ENCODE measurements at places on chromosomes 2 and 18.

- H3K27ac ChIP-seq, result no peak overlapping the region
- peaks cover 39% of the 10 kb centered on the region for H3K36me3 ChIP-seq
- no peaks in the 10 kb centered on the region for H3K27me3 ChIP-seq
- no peak overlapping the region for H3K4me3 ChIP-seq
Observed at GRCh38 chr2:231717281-231718171, 9.2 kb downstream of the PTMA start.

GRCh38 chr2:77017355-77017745 lies 504.8 kb downstream of the LRRTM4 start:
- no peak for DNase-seq
- H3K4me3 ChIP-seq, result no peak overlapping the region
- H3K27ac ChIP-seq, result no peak overlapping the region

DNA sequence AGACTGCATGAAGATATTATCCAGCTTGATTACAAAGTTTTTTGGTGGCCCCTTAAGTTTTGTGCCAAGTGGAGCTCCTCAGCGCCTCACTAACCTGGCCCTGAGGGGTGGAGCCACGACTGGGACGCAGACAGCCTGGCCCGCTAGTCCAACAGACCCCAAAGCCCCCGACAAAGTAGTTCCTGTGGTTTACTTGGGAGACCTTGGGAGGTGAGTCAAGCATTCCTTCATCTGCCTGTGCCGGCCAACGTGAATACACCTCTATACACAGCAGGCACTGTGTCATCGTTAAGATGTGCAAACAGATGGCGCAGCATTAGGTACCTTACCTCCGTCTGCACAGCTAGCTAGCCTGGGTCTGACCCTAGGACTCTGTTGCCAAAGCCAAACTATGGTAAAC lies 55.0 kb upstream of the LAMA1 start:
- H3K27ac ChIP-seq, result no peak overlapping the region
- H3K36me3 ChIP-seq, result no peaks in the 10 kb centered on the region
- DNase-seq, result no peak
- no peak overlapping the region for H3K4me3 ChIP-seq

DNA sequence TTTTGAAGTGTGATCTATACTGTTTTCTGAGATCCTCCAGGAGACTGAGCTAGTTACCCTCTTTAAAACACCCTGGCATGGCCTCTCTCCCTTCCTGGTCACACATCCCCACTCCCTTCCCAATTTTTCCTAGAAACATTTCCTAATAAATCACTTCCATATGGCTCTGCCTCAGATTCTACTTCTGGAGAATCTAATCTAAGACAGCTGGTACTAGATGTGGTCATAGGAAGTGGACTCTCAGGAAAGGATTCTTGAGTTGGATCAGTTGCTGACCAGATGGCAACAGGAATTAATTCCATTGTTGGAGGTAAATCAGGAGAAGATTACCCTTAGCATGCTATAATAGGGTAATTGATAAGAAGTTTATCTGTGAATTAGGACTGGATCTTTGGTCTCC lies 310.5 kb downstream of the SATB2 start:
- no peak overlapping the region for H3K27ac ChIP-seq
- DNase-seq, result no peak
- H3K36me3 ChIP-seq, result no peaks in the 10 kb centered on the region
- H3K27me3 ChIP-seq, result no peaks in the 10 kb centered on the region

- DNase-seq, result no peak
- H3K4me1 ChIP-seq, result peaks cover 4% of the 10 kb centered on the region
- H3K27ac ChIP-seq, result no peak overlapping the region
- peak overlapping the region; percentile 73 for H3K4me3 ChIP-seq
- peaks cover 3% of the 10 kb centered on the region for H3K36me3 ChIP-seq
Observed at GRCh38 chr2:222318712-222319585, 20.2 kb upstream of the PAX3 start.

GRCh38 chr2:28658369-28658768 lies 93.3 kb upstream of the PPP1CB start:
- no peaks in the 10 kb centered on the region for H3K27me3 ChIP-seq
- no peak overlapping the region for H3K4me3 ChIP-seq
- DNase-seq, result no peak
- H3K4me1 ChIP-seq, result peaks cover 8% of the 10 kb centered on the region
- H3K27ac ChIP-seq, result peak overlapping the region; percentile 91

DNA sequence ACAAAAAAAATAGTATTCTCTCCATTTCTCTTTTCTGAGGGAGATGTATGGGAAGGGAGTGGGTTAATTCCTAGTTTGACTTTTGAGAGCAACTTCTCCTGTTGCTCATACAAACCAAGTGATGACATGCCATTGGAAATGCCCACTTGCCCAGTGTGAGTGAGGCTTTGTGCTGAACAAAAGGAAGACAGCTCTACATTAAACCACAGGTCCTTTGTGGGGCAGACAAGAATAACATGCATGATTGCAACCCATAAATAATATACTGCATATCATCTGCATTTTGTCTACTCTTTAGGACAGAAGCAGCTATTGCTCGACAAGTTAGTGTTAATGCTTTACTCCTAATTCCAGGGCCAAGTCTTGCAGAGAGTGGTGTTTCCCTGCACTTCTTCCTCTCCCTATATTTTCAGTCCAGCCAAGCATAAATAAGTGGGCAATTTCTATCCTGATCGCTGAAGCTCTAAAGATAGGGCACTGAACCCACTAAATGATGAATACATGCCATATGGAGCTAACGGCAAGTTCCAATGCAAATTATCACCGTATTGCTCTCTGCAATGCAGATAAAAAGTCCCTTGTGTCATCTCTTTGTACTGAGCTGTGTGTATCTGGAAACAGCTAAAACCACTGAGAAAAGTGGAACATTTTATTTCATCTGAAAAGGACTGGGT lies 19.4 kb upstream of the EHBP1 start:
- no peak for DNase-seq
- H3K36me3 ChIP-seq, result no peaks in the 10 kb centered on the region
- H3K4me1 ChIP-seq, result no peaks in the 10 kb centered on the region
- peaks cover 50% of the 10 kb centered on the region for H3K27me3 ChIP-seq

DNA sequence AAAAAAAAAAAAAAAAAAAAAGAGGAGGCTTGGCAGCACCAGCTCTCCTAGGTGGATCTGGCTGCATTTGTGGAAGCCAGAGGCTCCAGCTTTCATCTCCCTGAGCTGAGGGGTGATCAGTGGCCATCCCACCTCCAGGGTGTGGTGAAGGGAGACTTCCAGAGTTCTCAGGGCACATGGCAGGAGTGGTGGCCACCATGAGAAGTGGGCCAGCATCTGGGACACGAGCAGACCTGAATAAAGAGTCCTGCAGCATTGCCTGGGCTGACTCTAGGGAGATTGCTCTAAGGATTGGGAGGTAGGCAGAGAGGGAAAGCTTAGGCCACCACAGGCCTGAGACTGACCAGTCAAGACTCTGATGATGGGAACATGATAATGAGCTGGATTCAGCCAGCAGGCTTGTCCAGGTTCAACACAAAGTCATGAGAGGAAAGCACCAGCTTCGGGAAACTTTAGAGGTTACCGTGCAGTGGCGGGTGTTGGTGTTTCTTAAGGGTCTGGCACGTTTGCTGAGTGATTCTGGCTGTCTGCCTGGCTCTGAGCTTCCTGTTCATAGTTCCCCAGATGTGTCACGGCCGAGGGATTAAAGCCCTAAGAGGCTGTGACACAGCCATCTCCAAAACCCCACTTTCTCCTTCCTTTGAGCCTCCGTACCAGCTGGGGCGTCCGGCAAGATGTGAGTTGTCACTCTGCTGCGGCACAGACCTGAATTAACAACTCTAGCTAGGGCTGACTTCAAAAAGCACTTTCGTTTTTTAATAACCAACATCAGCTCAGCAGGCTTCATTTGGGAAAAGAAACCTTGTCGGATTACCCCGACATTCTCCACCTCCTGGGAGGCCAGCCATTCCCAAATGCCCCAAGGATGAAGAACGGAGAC lies 38.3 kb upstream of the IL1R1 start:
- H3K36me3 ChIP-seq, result no peaks in the 10 kb centered on the region
- DNase-seq, result peak; percentile 4
- peaks cover 28% of the 10 kb centered on the region for H3K27me3 ChIP-seq
- peak overlapping the region; percentile 82 for H3K4me3 ChIP-seq
- peak overlapping the region; percentile 83 for H3K27ac ChIP-seq

Data from effector memory CD8-positive, alpha-beta T cell (primary cell).